ENCODE measurements at places on chromosomes 3 and 15.

GRCh38 chr3:176905331-176905730 is 292.0 kb downstream of the TBL1XR1 start:
- no peak for DNase-seq

DNA sequence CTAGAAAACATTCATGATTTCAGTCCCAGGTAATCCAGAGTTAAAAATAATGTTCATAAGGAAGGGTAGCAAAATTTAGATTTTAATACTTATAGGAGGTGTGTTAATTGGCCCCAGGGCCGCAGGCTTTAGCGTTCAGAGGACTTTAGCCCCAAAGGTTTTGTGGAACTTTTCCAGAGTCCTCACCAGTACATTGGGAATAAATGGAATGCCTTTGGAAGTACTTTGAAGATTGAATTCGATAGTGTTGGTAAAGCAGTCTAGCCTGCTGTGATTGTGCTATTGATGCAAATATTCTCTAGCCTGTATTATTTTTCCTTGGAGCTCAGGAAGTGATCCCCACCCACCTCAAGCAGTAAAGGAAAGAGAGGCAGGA is 137.1 kb downstream of the IGF1R start:
- DNase-seq, result no peak

DNA sequence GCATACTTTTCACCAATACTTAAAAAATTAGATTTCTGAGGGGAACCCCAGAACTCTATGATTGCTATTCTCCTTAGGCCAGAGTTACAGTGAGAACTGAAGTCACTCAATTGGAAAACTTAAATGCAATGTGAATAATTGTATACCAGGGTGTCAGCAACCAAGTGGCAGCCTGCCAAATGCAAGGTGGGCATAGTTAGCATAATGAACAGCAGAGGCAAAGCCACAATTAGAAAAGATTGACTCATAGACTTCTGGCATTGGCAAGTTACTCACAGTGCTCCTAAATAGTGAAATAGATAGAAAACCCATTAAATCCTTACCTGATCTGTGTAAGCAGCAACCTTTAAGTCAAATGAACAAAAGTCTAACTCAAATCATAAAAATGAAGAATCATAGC is 94.9 kb downstream of the BCHE start:
- no peak for DNase-seq

DNA sequence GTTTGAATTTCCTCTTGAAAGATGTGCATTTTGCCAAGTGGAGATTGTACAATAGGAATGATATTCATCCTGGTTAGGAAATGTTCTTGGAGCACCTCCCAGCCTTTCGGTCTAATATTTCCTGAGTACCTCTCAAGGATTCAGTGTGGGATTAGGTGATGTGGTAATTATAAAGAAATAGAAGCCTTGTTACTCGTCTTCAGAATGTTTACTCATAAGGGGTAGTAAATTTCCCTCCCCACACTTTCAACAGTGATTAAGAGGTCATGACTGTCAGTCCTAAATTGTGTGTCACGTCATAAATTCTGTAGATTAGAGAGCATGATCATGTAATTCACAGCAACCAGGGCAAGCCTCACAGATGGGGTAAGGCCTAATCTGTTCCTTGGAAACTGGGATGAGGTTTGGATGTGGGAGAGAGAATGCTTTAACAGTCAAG is 633.1 kb upstream of the TBL1XR1 start:
- no peak for DNase-seq

DNA sequence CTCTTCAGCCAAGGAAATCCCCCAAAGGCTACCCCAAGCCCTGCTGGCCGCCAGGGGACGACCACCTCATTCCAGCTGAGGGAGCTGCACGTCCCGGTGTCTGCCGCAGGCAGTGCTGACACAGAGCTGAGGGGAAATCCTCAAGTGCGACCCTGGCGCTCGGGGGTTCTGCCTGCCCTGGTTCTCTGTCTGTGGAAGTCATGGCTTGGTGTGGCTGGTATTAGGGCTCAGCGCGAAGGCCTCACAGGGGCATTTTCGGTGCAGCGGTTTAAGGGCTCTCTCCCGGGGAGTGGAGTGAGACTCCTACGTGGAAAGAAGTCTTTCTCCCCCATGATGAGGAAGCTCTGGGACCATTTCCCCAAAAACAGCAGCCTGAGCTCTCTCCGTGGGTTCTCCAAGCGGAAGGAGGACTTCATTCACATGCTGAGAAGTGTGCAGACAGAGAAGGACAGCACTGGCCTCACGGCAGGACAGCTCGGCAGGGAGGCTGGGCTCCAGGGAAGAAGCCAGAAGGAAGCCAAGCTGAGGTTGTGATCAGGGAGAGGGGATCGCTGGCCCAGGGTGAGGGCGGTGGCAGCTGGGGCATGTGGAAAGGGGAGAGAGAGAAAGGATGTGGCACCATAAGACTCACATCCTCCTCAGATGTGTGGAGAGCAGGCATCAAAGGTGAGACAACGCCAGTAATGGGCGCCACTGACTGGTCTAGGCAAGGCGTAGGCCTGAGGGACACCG is 48.6 kb downstream of the KLF15 start:
- no peak for DNase-seq

DNA sequence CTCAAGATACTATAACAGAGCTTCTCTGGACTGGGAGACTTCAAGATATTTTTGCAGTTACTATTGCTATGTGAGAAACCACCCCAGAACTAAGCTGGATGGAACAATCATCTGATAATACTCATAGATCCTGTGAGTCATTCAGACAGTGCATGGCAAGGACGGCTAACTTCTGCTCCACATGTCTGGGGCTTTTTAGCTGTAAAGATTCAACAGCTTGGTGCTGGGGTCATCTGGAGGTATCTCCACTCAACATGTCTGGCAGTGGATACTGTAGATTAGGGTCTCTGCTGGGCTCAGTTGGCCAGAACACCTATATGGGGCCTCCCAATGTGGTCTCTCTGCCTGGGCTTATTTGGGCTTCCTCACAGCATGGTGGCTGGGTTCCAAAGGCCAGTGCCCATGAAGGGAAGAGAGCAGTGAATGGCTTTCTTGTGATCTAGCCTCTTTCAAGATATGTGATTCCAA is 117.3 kb upstream of the SLC7A14 start:
- no peak for DNase-seq

- DNase-seq, result no peak
Measured at GRCh38 chr15:40815042-40815698, 7.9 kb upstream of the DNAJC17 start.

GRCh38 chr3:119933207-119933606 is 151.3 kb downstream of the NR1I2 start:
- no peak for DNase-seq

DNA sequence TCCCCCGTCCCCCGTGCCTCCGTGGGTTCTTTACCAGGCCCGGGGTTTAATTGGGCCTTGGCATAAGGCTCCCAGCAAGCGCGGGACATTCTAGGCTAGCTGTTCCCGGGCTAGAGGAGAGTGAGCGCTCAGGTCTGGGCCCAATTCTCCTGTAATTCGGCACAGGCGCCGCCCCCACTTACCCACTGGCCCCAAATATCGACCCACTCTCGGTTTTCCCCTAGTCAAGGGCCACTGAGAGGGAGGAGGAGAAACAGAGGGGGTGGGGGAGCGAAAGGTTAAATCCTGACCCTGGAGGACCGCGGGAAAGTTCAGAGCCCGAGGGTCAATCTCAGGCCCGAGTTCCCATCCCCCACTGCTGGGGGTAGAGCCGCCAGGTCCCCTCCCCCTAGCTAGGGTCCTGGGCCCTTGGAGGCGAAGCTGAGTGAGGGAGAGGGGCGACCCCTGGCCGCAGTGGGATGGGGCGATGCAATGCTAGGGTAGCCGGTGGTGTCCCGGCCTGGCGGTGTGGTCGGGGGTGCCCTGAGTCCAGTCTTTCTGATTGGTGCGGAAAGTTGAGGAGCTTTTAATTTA is 8.5 kb upstream of the ONECUT1 start:
- DNase-seq, result no peak

GRCh38 chr3:1955170-1955569 is 143.5 kb upstream of the CNTN4 start:
- no peak for DNase-seq

DNA sequence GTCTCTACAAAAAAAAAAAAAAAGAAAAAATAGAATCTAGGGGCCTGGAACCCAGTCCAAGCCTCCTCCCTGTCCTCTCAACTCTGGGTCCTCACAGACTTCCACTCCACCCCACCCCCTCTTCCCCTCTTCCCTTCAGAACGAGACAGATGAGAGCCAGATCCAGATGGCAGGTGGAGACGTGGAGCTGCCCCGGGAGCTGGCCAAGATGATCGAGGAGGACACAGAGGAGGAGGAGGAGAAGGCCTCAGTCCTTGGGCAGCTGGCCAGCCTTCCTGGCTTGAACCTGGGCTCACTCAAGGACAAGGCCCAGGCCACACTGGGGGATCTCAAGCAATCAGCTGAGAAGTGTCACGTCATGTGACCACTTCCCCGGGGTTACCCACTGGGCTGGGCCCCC is 3.6 kb downstream of the CPLX3 start:
- DNase-seq, result no peak

DNA sequence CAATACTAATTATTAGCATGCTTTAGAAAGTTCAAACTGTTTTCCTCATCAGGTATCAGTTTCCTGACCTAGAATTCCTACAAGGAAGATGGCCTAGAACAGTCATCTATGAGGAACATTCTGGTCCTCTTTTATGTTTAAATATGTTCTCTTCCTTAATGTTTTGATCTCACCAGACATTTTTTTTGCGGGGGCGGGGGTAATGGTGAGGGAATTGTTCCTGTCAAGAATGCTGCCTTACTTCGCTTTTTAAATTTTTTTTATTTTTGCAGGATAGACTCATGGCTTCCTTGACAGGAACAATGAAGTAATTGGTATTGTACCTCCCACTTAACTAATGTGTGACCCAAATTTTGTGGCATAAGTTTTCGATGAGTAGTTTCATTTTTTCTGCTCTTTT is 44.3 kb upstream of the NANOGP8 start:
- no peak for DNase-seq

DNA sequence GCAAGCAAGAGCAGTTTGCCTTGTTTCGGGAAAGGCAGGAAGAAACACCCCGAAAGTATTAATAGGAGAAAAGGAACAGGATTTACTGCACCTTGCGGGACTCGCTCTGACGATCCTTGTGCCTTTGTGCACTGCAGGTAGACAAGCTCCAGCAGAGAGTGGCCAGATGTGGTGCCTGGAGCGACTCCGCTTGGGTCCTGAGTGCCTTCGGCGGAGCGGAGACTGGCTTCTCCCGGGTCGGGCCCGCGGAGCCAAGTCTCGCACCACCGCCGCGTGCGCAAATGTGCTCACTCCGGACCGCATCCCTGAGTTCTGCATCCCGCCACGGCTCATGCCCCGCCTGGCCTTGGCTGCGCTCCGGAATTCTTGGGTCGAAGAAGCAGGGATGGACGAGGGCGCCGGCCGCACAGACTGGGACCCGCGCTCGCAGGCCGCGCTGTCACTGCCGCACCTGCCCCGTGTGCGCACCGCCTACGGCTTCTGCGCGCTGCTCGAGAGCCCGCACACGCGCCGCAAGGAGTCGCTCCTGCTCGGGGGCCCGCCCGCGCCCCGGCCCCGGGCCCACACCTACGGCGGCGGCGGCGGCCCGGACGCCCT is 769 bp downstream of the C2CD4A start:
- peak; percentile 4 for DNase-seq

- no peak for DNase-seq
Measured at GRCh38 chr15:57884936-57885335, 178.4 kb downstream of the POLR2M start.

- no peak for DNase-seq
Measured at GRCh38 chr3:87332789-87333188, 56.4 kb upstream of the POU1F1 start.

GRCh38 chr3:186172353-186172752 is 63.5 kb upstream of the ETV5 start:
- no peak for DNase-seq

- DNase-seq, result no peak
Measured at GRCh38 chr15:37767841-37768455, 166.5 kb upstream of the TMCO5A start.

DNA sequence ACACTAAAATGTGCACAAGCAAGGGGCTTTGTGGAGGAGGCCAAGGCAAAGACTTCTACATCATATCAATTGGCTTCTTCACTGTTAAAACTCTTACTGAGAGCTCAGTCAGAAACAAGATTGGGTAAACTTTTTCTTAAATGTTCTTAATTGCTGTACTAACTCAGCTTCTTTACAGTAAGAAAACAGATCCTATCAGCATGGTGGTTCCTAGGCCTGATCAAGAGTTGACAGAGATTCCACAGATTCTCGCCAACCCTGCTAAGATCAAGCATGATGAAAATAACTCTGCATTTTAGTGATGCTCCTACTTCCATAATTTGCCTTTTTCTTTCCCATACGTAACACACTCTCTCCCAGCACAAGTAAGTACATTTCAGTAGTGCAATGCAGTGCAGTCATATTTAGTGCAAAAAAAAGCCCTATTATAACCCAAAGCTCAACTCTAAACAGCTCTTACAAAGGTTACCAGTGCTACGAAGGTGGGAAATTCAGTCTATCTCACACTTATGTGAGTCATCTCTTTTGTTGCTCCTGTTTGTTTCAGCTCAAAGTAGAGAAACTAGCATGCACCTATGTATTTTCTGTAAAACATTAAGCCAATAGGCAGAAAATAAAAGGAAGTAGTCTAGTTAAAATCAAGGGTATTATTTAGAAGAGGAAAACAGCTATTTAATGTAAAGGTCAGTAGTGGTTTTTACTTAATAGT is 29.9 kb downstream of the TIGIT start:
- no peak for DNase-seq

GRCh38 chr3:184540777-184541681 is 20.6 kb upstream of the EPHB3 start:
- no peak for DNase-seq

DNA sequence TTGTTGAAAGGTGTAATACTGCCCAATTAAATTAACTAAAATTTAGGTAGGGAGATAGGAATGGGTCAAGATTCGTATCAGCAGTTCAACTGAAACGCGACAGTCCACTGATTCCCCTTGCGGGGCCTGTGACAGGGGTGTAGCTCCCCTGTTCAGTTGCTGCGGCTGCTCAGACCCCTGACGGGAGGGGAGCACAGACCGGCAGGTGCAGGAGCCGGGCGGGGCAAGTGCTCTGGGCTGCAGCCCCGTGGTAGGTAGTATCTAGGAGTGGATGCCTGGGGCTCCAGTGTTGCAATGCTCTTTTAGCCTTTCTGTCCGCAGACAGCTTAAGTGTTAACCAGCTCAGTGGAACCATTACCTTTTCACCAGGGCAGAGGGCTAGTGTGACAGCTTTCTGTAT is 164.9 kb downstream of the ROBO2 start:
- no peak for DNase-seq

- DNase-seq, result no peak
Measured at GRCh38 chr15:92992720-92993119, 92.6 kb downstream of the CHD2 start.

DNA sequence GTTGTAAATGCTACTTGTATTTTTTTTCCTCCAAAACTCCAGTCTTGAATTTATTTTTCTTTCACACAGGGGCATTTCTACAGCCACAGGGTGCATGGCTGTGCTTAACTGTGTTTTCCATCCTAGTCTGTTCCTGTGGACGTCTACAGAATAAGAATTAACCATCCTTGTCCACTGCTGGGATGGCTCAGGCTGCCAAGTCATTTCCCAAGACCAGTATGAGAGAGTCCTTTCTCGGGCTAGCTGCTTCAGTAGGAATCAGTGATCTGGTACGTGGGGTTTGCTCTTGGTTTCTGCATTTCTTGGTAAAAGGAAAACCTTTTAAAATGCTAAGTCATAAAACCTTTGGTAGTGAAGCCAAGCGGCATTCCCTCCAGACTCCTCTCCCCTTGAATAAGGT is 29.8 kb downstream of the CHDH start:
- no peak for DNase-seq

GRCh38 chr3:171598990-171599389 is 138.8 kb upstream of the TNIK start:
- DNase-seq, result no peak

GRCh38 chr3:94009608-94010007 is 18.8 kb downstream of the STX19 start:
- no peak for DNase-seq

All from SJSA1 (cell line).